Occipital lobe (tissue), 3 donors: ENCODE measurements at places on chromosomes 2 and 18.

DNA sequence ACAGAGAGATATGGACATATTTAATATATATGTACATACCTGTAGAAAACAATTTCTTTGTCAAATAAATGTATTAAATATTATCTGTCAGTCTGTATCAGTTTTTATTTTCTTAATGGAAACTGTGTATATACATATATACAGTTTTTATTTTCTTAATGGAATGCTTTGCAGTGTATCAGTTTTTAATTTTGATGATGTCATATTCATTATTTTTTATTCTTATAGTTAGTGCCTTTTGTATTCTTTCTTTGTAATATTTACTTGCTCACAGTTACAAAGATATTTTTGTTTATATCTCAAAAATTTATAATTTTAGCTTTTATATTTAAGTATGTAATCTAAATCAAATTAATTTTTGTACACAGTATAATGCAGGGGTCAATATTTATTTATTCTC, 20.6 kb downstream of the KCNH7 start:
- DNase-seq = no peak

DNA sequence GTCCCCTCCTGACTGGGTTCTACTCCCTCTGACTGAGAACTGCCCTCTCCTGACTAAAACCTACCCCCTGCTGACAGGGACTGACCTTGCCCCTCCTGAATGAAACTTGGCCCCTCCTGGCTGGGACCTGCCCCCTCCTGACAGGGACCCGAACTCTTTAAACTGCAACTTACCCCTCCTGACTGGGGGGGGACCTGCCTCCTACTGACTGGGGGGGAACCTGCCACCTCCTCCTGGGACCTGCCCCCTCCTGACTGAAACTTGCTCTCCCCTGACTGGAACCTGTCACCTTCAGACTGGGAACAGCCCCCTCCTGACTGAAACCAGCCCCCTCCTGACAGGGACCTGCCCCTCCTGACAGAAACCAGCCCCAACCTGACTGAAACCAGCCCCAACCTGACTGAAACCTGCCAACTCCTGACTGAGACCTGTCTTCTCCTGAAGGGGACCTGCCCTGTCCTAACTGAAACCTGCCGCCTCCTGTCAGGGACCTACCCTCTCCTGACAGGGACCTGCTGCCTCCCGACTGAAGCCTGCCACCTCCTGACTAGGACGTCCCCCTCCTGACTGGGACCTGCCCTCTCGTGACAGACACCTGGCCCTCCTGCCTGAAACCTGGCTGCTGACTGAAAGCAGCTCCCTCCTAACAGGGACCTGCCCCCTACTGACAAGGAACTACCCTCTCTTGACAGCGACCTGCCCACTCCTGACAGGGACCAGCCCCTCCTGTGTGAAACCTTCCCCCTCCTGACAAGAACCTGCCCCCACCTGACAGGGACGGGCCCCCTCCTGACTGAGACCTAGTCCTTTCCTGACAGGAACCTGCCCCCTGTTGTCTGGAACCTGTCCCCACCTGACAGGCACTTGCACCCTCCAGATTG, 87.1 kb downstream of the PXDN start:
- DNase-seq = no peak

DNA sequence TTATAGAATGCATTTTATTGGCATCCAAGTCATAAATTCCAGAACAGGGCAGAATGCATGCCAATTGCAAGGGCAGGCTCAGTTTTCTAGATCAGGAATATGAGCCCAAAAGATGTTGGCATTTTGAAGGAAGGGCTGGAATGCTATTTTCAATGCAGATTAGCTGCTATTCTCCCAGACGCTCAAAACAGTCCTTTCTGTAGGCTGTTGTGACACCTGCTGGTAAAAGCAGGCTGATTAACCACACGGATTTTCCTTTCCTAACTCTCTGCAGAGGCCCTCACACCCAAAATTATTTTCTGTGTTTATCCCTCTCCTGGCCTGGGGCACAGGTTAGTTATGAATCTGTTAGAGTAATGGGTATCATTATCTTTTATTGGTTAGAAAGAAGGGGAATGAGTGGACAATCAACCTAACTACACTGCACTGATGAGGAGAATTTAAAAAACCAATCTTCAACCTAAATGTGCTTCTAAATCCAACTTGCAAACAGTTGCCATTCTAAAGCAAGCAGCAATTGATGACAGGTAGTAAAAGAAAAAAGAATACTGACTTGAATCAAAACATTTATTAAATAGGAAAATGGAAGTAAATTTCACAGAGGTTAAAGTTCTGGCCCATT, 94.0 kb downstream of the PLA2R1 start:
- no peak for DNase-seq

- DNase-seq = no peak
Measured at GRCh38 chr2:167406558-167406957, 518.3 kb downstream of the XIRP2 start.

DNA sequence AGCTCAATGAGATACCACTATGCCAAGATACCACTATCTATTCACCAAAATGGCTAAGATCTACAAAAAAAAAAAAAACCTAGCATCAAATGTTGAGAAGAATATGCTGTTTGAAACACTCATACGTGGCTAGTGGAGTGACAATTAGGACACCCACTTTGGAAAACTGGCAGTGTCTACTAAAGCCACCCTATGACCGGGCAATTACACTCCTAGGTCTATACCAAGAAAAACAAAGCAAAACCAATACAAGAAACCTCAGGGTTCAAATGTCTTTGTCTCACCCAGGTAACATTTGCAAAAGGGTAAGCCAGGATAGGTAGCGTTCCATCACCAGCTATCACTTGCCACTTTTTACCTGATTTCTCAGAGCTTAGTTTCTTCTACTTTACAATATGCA, 123.6 kb upstream of the CAB39 start:
- DNase-seq = no peak

GRCh38 chr2:176470713-176471112, 201.5 kb downstream of the MTX2 start:
- DNase-seq = no peak
